NB4 (cell line): ENCODE measurements at places on chromosomes 7 and 10.

GRCh38 chr7:107020400-107020799 lies 24.1 kb upstream of the PRKAR2B start:
- no peak for DNase-seq

GRCh38 chr10:62813453-62813852 lies 2.7 kb downstream of the EGR2 start:
- no peak for DNase-seq

DNA sequence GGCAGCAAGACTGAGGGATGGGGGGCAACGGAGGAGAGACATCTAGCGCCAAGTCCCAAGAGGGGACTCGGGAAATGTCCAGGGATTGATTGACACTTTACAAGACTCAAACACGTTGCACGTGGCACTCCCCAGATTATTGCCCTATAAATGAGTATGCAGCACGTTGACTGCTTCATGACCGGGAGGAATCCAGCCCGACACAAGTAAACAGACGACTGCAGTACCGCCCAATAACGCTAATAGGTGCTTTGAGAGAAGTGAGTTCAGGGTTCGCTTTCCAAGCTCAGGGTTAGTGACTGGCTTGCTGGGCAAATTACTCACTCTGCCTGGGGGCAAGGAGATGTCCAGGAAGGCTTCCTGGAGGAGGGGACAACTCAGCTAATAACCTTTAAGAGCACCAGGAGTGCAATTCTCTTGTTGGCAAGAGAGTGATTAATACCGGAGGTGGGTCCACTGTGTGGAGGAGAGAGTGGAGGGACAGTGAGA lies 73.3 kb upstream of the MYL10 start:
- no peak for DNase-seq

DNA sequence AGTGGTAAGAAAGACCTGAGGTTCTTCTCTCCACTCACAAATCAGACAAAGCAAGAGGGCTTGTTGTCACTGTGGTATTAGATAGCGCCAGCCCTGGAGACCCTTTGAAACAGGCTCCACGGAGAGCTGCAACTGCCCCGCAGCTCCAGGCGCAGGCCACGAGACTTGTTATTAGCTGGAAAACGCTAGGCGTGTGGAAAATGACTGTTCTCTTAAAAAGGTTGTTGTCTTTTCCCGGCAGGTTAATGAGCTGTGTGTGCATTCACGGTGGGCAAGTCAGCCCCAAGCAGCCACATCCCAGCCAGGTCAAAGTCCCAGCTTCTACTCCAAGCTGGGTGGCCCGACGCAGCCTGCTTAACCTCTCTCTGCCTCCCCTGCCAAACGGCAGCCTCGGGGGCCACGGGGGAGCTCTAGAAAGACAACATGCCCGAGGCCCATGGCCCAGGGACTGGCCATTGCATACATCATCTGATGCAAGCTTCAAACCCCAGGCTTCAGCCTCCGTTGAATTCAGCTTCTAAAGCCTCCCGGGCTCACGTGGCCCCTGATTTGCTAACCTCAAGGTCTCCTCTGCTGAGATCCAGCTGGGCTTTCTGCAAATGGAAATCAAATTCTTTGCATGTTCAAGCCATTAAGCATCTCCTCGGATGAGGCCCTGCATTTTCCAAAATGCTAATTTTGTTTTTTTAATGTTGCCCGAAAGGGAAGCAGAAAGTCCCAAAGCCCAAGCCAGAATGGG lies 61.3 kb upstream of the DNAAF5 start:
- no peak for DNase-seq

DNA sequence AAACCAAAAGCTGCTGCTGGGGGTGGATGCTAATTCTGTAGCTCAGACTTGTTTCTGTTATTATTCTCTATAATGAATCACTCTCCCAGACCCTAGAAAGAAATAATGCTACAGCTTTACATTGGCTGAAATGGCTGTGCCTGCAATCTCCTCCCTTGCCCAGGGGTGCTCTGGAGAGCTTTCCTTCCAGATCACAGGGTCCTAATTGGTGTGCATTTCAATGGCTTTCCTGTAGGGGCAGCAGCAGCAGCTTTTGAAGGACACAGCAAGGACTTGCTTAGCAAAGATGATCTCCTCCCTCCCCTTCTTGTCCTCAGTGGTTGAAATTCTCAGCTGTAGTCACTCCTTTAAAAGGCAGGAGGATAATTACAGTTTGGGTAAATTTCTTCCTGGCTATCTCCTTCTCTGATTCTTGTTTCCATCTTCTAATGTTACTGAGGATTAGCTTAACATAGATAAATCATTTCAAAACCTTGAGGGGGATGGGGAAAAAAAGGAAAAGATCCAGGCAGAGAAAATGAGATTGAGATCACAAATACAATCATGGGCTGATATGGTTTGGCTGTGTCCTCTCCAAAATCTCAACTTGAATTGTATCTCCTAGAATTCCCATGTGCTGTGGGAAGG lies 120.2 kb upstream of the CTTNBP2 start:
- DNase-seq: peak; percentile 57

- peak; percentile 74 for DNase-seq
These were observed 69.5 kb downstream of the LMBR1 start for GRCh38 chr7:156823435-156823834.

DNA sequence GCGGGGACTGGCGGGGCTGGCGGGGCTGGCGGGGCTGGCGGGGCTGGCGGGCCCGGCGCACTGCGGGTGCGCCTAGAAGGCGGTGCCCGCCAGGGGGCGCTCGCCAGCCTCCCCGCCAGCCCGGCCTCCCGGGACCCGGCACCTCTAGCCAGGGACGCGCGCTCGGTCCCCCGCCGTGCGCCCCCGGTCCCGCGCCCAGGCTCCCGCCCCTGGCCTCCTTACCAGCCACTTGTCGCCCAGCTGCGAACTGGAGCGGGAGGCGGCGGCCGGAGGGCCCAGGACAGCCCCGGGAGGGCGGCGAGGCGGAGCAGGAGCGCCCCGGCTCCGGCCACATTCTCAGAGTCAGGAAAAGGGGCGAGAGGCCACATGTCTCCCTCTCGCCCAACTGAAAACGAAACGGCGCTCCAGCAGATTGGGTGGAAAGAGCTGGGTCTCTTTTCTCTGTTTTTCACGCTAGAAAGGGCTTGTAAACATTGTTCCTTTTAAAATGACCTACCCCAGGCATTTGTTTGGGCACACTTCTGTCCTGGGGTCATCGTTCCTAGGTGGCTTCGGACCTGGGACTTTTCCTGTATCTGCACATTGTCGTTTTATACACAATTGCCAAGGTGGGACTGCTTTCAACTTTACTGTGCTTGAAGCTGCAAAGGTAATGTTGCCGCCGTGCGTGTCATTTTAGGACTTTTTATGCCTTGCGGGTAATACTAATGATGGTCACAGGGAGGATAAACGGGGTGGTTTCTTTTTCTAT lies 378 bp upstream of the PRKCQ start:
- DNase-seq: peak; percentile 84

- DNase-seq: peak; percentile 64
These were observed 6.2 kb upstream of the IFIT2 start for GRCh38 chr10:89295597-89295996.

DNA sequence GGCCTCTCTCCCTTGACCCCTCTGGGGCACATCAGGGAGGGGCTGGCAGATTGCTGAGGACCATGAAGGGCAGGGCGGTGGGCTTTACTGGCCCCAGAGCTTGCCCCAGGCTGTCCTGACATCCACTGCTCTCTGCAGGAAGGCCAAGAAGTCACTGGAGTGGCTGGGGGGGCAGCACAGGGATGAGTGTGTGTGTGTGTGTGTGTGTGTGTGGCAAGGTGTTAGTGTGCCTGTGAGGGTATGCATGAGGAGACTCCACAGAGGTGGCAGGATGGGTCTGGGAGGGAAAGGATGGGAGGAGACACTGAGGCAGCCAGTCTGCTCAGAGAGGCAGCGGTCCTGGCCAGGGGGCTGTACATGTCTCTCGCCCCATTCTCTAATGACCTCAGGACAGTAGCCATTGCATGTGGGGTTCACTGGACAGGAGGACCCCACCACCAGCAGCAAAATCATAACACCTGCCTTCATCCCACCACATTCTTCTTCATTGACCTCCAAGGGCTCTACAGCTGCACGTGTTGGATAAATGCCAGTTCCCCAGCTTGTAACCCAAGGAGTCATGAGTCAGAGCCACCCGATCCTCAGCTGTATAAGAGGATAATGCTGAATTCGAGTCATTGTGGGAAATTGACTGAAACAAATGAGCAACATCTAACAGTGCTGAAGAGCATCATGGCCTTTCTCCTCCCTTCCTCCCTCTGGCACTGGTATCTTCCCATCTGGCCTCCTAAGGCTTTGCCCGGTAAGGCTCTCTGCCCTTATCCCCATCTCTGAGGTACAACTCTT lies 720.5 kb downstream of the GRID1 start:
- no peak for DNase-seq

DNA sequence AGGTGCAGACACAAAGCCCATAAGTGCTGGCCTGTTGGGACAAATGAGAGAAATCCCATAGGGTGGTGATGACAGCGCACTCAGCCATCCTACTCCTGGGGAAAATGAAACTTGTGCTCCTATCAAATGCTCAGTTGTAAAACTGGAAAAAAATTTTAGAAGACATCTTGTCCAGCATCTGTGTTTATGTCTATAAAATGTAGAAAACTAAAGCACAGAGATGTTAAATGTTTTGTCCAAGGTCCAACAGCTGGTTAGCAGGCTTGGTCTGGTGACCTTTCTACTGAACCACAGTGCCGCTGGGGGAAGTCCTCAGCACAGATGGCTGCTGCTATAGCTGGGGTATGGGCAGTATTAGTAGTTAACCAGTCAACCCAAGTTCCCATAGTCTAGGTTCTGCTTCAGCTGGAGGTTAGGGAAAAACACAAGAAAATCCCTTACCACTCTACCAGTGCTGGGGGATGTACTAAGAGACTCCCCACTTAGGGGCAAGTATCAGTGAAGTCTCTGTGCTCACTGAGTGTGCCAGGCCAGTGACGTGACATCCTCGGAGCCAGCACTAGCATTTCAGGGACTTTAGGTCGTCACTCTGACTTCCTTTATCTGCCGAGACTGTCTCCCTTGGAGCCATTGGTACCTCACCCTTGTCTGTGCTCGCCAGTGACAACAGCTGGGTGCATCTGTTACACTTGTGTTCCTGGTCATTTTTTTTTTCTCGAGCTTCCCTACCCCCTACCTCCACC lies 1.9 kb downstream of the TSPAN33 start:
- no peak for DNase-seq

DNA sequence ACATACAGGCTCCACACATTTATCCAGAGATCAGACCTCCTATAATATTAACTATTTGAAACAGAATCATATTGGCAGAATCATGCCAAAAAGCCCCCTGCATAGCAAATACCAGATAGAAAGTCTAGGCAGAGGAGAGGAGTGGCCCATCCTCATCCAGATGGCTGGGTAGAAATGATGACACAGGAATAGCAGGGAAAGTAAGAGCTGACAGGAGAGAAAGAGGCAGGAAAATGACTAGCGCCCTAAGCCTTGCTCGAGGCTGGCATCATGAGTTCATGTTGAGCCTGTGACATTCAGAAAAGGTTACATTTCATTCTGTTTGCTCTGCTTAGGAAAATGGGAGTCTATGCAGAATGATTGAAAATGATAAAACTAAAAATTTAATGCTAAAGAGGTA lies 27.6 kb downstream of the WIPF3 start:
- DNase-seq: no peak

DNA sequence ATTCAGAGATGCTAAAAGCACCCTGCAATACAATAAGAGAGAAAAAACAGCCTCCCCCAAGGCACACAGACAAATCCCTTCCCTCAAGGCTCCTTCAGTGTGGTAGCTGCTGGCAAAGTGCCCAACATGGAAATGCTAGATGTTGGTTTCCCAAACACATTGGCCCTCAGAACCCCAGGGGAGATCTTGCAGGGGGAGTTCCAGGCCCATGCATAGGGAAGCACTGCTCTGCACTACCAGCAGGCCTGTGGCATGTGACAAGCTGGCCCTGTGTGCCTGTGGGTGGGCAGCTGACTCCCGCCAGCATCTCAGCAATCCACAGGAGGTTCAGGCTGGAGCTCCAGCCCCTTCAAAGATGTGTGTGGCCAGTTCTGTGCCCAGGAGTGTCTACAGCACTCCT lies 16.8 kb upstream of the CSGALNACT2 start:
- peak; percentile 59 for DNase-seq

DNA sequence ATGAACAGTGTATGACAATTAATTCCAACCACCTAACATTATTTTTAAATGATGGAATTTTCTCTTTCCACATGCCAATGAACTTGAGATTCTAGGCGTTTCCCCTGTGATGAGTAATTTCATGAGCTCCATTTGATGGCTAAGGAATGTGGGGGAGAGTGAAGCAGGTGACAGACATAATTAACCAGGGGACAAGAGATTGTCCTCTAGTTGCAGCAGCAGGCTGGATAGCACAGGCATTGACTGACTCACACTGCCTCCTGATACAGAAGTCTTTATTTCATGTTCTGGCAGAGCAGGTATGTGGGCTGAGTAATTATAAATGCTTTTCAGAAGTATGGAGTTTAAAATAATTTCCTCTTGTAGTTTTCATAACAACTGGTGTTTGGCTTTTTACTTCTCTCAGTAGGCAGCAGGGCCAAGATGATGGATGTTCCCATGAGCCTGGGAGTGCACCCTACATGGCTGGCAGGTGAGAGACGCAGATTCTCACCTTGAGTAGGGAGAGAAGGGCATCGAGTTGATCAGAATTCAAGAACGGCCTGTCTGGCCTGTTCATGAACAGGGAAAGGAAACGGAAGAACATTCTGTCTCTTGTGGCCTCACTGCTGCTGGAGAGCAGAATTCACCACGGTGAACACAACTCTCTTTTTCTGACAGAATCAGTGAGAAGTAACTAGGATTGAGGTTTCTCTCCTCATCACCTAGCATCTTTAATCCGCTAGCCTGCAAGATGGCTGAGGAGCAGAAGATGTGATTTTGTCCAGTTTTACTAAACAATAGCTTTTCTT lies 118.8 kb downstream of the AOAH start:
- no peak for DNase-seq

DNA sequence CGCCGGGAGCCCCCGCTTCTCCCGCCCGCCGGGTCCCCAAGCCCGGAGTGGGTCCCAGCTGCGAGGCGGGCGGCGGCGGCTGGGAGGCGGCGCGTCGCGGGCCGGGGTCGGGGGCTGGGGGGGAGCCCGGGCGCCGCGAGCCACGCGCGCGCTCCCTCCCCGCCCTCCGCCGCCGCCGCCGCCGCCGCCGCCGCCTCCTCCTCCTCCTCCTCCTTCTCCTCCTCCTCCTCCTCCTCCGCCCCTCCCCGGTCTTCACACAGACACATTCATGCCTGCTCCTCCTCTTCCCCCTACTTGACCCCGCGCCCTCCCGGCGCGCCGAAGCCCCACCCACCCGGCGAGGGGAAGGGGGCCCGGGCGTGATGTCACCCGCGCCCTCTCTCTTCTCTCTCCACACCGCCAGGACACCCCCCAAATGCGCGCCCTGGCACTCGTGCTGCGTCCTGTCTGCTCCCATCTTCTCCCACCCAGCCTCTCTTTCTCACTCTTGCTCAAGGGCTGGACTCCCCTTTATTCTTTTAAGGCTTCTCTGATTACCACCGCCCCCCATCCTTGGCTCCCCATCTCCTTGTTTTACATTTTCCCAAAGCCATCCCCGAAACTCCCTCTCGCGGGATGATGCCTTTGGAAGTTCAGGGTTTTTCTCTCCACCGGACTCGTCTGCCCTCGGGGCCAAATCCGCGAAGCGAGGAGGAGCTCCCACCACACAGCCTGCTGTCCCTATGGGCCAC lies 967 bp upstream of the GLI3 start:
- peak; percentile 18 for DNase-seq

GRCh38 chr7:74475987-74476350 lies 22.3 kb downstream of the GTF2IRD1 start:
- DNase-seq: no peak
